ENCODE measurements at places on chromosomes 11 and 22.
A peak's percentile ranks its signal among the peaks of the same experiment; 100 is the strongest.

DNA sequence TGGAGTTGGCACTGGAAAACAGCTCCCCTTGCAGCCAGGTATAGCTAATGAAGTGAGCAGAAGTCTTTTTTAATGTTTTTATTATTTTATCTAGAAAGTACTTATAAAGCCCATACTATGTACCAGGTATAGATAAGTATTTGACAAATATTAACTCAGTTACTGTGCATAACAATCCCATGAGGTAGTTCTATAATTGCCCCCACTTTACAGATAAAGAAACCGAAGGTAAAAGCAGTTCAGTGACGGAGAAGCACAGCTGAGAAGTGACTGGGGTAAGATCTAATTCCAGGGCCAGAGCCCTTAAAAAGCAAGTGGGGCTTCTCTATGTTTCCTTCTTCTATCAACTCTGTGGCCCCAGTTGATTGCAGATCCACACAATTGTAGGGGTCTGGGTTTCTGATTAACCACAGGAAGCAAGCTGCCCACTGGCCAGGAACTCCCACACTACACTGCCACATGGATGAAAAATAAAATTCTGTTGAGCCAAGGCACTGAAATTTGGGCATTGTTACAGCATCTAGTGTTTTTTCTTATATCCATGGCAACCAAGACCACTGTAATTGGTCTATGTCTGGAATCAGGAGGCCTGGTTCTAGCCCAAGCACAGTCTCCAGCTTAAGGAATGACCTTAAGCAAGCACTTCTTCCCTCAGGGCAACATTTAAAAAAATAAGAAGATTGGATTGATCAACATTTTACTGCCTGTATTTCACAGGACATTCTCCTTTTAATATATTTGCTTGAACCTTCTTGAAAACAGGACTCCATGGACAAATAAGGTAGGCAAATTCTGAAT, 55.3 kb upstream of the TEAD1 start:
- no peak for DNase-seq

DNA sequence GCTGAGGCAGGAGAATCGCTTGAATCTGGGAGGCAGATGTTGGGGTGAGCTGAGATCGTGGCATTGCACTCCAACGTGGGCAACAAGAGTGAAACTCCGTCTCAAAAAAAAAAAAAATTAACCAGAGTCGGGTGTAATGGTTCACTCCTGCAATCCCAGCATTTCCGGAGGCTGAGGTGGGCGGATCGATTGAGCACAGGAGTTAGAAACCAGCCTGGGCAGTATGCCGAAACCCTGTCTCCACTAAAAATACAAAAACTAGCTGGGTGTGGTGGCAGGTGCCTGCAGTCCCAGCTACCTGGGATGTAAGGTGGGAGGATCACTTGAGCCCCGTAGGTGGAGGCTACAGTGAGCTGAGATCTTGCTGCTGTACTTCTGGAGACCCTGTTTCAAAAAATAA, 1.5 kb downstream of the RANGAP1 start:
- DNase-seq, result no peak

- no peak for DNase-seq
Observed at GRCh38 chr11:37552284-37552683, 954.2 kb upstream of the RAG2 start.

- no peak for DNase-seq
Observed at GRCh38 chr11:95999711-96000406, 76.0 kb upstream of the MTMR2 start.

DNA sequence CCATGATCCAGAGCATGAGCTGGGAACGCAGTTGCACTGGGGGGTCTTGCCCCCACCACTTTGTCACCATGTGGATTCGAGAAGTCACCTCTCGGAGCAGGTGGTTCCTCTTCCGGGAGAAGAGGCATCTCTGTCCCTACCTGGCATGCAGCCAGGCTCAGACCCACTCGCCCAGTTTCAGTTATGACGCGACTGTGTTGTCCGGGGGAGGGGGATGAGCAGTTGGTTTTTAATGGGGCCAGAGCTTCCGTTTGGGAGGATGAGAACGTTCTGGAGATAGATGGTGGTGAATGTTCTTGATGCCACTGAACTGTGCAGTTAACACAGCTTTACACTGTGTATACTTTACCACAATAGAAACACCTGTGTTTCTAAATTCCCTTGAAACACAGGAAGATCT, 41.5 kb downstream of the DHCR7 start:
- DNase-seq, result no peak

DNA sequence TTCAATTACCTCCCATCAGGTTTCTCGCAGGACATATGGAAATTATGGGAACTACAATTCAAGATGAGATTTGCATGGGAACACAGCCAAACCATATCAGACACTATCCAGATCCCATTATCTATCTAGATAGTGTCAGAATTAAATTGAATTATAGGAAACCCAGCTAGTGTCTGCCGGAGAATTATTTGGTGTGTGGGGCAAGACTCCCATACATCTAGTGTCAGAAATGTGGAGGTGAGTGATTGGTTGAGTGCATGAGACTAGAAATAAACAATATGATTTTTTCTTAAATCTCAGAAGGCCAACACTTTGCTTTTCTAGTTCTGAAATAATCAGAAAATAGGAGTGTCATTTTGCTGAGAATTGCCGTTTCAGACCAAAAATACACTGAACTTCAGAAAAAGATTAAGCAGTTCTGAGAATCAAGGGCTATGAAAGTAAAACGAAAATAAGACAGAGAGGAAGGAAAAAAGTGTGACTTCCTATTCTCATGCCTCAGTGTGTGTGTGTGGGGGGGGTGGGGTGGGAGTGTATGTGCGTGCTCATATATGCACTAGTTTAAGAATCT, 21.3 kb downstream of the CASP12 start:
- peak; percentile 12 for DNase-seq

DNA sequence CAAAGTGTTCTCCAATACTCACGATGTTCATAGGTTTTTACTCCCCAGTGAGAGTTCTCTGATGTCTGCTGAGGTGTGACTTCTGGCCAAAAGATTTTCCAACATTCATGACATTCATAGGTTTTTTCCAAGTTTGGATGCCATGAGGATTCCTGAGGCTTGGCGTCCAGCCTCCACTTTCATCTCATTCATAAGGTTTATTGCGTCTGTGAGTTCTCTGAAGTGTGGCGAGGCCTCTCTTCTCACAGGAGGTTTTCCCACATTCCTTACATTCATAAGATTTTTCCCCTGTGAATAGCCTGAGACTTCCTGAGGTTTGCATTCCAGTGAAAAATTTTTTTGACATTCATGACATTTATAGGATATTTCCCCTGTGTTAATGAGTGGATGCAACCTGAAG, 1014.1 kb downstream of the LRRC4C start:
- no peak for DNase-seq

Data from hematopoietic multipotent progenitor cell treated with erythropoietin and hydrocortisone succinate and interleukin-3 and kit ligand, for 4 days (in vitro differentiated cells).